ENCODE measurements at places on chromosomes 16 and 17. TPM values are rescaled to one million over a fixed set of nuclear protein-coding genes. Genes with fewer than 3 reads are reported as not detected.
A peak's percentile ranks its signal among the peaks of the same experiment; 100 is the strongest.

DNA sequence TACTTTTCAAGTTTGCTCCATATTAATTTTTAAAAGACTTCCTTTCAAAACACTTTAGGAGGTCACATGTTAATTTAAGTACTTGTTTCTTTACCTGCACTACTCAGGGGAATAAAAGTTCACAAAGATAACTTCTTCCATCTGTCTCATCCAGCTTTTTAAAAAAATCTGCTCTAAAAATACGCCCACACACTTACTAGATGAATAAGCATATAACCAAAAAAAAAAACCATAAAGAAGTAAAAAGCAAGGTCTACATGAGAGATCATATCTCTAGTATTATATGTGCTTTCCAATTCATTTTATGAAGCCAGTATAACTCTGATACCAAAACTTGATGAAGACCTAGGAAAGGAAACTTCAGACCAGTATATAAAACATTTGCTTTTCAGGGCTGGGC is 17.2 kb downstream of the SKAP1 start:
- DNase-seq = no peak

Gene LLGL2
- total RNA-seq = 161 TPM

DNA sequence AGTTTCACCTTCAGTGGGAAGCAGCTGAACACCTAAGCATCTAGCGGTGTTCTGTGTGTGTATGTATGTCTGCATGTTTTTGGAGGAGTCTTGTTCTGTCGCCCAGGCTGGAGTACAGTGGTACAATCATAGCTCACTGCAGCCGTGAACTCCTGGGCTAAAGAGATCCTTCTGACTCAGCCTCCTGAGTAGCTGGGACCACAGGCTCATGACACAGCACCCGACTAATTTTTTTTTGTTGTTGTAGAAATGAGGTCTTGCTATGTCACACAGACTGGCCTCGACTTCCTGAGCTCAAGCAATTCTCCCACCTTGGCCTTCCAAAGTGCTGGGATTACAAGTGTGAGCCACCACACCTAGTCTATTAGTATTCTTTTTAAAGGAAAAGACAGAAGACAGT is 30.2 kb upstream of the FAAP100 start:
- DNase-seq = no peak

- DNase-seq = no peak
These were observed 20.1 kb downstream of the UBE2O start for GRCh38 chr17:76432712-76433336.

Gene KRT33B
- total RNA-seq = not detected

DNA sequence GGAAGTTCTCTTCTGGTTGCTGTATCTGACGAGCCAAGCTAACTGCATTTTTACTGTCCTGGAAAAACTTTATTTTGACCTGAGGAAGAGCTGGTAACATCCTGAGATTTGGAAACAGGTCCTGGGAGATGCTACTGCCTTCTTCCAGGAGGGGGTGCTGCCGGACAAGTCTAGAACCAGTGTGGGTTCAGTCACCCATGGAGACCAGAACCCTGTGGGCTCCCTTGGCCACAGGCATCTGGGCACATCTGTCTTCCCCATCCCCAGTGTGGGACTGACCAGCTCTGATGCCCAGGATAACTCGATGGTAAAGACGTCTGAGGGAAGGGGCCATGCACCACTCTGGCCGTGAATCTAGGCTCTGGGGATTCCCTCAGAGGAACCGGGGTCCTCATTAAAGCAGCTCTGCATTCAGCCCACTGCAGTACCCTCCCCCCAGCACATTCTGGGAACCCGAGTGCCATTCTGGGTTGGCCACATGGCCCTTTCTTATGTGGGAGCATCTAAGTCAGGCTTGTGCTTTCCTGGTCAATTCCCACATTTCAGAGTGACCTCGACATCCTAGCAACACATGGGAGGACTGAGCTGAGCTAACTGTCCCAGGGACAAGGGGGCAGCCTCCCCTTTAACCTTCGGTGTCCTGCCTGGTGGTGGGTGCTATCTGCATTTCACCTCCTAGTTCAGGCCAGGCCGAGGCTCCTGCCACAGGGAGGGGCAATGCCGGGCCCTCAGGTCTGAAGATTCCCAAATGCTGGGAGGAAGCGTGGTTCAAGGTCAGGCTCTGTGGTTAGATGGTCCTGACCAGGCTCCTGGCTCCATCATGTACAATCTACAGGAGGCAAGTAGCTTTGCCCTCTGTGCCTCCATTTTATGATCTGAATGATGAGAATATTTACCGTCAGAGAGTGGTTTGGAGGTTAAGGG is 6.4 kb downstream of the C16orf86 start:
- peak; percentile 75 for DNase-seq

DNA sequence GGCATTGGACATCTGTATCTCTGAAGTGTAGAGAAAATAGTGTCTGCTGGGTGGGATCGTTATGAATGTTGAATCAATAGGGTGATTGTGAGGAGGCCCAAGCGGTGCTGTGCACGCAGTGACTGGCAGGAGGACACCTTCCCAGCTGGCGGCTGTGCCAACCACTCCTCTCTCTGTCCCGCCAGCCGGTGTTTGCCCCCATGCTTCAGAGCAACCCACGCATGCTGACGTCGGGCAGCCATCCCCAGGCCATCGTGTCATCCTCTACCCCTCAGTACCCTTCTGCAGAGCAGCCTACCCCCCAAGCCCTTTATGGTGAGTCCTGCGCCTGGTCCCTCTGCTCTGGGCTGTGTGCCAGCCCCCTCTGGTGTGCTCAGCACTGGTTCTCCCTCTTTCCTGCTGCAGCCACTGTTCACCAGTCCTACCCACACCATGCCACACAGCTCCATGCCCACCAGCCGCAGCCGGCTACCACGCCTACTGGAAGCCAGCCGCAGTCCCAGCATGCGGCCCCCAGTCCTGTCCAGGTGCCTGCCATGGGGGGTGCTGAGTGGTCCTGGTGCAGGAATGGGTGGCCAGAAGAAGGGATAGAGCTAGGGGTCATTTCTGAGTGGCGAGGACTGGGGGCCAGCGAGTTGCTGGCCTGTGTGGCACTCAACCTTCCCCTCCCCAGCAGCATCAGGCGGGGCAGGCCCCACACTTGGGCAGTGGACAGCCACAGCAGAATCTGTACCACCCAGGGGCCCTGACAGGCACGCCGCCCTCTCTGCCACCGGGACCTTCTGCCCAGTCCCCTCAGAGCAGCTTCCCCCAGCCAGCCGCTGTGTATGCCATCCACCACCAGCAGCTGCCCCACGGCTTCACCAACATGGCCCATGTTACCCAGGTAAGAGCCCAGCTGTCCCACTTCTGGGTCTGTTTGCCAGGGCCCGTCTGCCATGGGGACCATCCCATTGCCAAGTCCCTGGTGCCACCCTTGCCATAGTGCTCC is 11.0 kb downstream of the TUFM start:
- no peak for DNase-seq

Gene IL4R
- total RNA-seq = 133 TPM

GRCh38 chr17:2057760-2058585 is 3.1 kb downstream of the HIC1 start:
- peak; percentile 81 for DNase-seq

DNA sequence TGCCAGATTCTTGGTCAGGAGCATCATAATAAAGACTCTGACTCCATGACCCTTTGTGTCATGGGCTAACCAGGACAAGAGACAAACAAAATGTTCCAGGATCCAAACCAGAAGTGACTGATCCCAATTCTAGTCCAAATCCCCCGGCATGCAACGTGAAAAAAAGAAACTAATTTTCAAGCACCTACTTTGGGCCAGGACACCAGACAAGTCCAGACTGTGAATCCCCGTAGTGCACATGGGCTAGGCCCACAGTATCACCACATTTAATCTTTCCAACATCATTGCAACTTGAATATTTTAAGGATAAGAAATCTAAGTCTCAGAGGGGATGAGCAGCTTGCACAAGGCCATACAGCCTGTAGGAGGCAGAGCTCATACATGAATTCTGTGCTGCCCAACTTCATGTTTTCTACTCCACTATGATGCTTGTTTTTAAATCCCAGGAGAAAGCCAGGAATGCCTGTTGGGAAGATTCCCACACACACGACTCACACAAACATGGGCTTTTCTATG is 365.7 kb downstream of the NPIPA8 start:
- DNase-seq = no peak

GRCh38 chr17:75650874-75651273 is 16.1 kb downstream of the RECQL5 start:
- DNase-seq = no peak

DNA sequence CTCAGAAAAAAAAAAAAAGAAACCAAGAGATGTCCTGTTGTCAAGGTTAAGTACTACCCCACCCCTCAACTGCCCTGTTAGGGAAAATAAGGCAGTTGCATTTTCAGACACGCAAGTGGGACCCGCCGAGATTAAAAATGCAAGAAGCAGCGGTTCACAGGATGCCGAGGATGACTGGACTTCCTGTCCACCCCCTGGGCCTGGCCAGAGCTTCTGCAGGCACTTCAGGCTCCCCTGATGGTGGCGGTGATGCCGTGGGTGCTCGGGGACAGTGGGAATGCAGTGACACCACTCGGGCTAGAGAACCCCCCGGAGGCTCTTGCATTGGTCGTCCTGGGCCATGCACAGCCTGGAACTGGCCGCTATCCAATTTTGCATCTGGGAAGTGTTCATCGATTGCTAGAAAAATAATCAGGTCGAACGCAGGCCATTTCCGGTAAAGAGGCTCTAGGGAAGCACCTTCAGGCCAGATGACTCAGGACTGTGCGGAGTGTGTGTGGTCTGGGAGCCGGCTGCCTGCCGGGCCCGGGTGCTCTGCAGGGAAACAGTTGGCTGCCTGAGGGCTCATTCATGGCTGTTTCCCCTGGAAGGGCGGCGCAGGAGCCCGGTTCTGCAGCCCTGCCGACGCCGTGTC is 13.4 kb upstream of the CRISPLD2 start:
- DNase-seq = no peak

DNA sequence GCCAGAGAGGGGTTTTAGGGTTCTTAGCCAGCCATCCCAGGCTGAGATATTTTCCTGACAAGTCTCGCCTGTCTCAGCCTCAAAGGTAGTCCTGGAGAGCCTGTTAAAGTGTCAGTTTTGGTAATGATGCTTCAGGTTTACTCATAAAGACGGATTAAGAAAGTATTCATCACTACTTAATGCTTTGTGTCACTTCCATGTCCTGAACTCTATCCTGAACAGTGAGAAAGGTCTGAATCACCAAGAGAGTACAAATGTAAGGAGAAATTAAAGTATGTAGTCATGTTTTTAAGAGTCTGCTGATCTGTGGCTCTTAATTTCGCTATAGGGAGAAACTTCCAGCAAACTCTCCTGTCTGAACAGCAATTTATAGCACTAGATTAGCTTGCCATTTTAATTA is 14.0 kb downstream of the RPGRIP1L start:
- no peak for DNase-seq

DNA sequence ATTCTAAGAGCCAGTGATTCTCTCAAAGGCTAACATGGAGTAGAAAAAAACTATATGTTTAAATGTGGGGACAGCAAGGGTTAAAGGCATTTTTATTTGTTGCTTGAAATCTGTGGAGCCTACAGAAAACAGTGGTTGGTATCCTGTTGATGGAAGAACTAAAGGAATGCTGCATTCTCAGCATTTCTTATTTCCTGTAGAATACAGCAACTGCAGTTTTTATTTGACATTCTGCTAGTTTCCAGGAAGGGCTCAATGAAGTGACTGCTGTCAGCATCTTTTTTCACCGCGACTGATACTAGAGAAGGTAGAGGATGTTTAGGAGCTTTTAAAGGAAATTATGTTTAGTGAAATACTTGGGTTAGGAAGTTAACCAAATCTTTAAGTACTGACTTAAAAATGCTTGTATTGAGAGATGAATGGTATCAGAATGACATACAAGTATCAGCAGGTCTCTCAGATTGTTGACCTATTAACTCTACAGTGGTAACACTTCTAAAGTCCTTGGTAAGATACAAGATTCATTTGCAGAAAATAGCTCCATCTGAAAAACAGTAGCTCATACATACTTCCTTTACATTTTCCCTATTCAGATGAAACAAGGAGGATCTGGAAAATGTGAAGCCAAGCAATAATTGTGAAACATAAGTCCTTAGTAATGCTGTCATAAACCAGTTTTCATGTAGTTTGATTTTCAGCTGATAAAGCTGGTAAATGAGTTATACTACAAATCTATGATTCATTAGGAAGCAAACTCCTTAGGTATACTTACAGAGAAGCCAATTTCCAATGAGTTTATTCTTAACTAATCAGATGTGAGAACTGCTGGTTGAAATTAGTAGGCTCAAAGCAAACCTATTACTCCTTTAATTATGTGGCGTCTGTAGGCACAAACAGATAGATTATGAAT is 15.2 kb downstream of the CLTC start:
- DNase-seq = no peak

DNA sequence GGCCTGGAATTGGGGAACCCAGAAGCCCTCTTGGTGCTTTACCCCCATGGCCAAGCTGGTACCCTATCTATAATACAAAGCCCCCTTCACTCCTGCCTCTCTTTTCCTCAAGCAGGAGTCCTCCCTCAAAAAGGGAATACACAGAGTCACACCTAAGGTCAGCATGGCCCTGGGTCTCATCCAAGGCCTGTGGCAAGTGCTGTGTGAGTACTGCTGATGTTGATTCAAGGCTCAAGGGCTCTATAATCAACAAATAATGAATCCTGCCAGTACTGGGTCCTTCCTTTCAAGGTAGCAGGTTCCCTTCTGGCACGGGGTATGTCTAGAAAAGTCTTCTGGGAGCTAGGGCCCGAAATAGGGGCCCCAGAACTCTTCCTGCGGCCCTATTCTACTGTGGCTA is 187.3 kb downstream of the CYB561 start:
- DNase-seq = no peak

DNA sequence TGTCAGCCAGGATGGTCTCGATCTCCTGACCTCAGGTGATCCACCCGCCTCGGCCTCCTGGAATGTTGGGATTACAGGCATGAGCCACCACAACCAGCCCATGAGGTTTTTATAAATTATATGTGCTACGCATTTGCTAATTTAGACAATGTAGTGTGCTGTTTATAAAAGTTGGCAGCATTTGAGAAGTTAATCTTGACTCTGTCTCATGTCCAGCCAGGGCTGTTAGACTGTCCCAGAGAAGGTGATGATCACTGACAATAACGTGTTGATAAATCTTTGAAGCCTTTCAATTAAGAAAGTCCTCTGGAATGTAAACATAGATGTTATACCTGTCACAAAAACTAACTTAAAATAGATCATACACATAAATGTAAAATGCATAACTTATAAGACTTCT is 82.0 kb downstream of the PPM1E start:
- DNase-seq = no peak

DNA sequence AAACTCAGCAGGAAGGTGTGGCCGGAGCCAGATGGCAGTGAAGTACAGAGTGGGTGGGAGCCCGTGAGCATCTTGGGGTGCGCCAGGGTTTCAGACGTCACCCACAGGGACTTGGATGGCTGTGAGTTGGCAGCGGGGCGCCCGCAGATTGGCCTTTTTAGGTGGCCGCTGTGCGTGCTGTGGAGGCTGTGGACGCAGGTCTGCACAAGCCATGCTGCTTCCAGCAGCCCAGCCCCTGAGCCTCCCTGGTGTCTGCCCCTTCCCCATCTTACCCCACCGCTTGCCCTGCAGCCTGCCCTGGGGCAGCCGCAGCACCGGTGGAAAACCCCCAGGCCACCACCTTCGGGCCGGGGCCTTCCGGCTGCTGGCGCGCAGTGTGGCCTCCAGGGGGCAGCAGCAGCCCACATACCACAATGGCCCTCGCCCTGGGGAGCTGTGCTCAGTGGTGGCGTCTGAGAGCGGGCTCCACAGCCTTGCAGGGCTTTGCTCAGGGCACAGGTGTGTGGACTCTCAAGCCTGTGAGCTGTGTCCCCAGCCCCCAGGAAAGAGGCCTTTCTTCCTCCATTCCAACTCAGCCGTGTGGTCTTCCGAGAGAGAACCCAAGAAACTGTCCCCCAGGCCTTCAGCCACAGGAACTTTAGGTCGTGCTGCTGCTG is 11.8 kb downstream of the ENDOV start:
- peak; percentile 69 for DNase-seq

- DNase-seq = no peak
These were observed 1280.3 kb downstream of the CDH8 start for GRCh38 chr16:60755907-60756306.

- no peak for DNase-seq
These were observed 30.4 kb downstream of the ERN1 start for GRCh38 chr17:64099543-64099942.
